ENCODE measurements at places on chromosomes 1 and 21.

- DNase-seq = no peak
Observed at GRCh38 chr1:186967656-186968394, 139.1 kb downstream of the PLA2G4A start.

GRCh38 chr1:195516036-195516435, 1092.2 kb downstream of the KCNT2 start:
- no peak for DNase-seq

GRCh38 chr1:65317866-65318653, 8.7 kb downstream of the DNAJC6 start:
- no peak for DNase-seq

DNA sequence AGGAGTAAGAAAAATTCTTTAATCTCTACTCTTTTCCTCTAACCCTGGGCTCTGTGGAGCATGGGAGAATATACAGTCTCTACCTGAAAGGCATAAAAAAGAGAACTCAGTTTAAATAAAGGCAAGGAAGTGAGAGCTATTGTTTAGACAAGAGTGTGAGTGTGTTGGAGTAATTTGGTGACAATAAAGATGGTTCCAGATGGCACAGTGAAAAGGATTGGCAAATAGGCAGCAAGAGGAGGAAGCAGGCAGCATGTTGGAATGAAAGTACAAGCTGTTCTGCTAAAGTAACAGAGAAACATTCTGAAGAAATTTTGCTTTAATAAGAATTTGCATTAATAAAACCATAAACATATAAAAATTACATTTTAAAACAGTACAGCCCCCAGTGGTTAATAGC, 163.4 kb downstream of the DNM3 start:
- no peak for DNase-seq

All from kidney capillary endothelial cell (primary cell).